ENCODE measurements at places on chromosomes 3 and 15.

DNA sequence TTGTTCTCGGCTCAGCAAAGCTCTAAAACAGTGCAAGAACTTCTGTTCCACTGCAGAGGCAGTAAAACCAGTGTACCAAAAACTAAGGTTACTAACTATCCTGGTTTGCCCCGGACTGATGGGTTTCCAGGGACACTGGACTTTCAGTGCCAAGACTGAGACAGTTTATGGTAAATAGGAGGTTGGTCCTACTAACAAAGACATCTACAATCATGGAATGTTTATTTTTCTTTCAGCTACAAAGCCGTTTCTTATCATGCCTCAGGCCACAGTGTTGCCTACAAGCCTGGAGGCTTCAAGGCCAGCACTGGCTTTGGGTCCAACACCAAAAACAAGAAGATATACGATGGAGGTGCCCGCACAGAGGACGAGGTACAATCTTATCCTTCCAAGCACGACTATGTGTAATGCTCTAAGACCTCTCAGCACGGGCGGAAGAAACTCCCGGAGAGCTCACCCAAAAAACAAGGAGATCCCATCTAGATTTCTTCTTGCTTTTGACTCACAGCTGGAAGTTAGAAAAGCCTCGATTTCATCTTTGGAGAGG lies 20.8 kb downstream of the CLDN18 start:
- DNase-seq, result no peak

- DNase-seq, result no peak
These were observed 34.4 kb upstream of the GLCE start for GRCh38 chr15:69126054-69126469.

- no peak for DNase-seq
These were observed 8.1 kb downstream of the PCCB start for GRCh38 chr3:136258199-136258598.

DNA sequence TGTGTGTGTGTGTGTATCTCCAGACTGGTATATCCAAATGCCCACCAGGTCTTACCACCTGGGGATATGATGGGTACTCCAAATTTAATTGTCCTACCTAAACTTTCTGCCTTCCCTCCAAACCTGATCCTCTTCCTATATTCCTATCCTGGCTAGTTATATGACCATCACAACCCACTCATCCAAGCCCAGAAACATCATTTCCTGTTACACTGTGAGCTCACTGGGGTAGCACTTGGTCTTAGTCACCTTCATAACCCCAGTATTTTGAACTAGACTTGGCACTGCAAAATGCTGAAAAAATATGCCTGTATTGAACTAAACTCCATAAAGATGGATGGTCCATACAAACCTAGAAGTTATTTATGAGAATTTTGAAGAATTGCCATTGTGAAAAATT lies 178.8 kb upstream of the EIF1B start:
- no peak for DNase-seq

- DNase-seq, result no peak
These were observed 249.2 kb downstream of the GABRG3 start for GRCh38 chr15:27220199-27220598.

GRCh38 chr3:66302288-66302687 lies 81.5 kb downstream of the SLC25A26 start:
- no peak for DNase-seq
